ENCODE measurements at places on chromosomes 4 and X. TPM values are rescaled to one million over a fixed set of nuclear protein-coding genes. Genes with fewer than 3 reads are reported as not detected.

- H3K27ac ChIP-seq, result no peak overlapping the region
- no peaks in the 10 kb centered on the region for H3K4me1 ChIP-seq
- H3K27me3 ChIP-seq, result no peaks in the 10 kb centered on the region
- no peak for DNase-seq
- no peaks in the 10 kb centered on the region for H3K36me3 ChIP-seq
Measured at GRCh38 chr4:94305466-94306225, 37.0 kb downstream of the HPGDS start.

DNA sequence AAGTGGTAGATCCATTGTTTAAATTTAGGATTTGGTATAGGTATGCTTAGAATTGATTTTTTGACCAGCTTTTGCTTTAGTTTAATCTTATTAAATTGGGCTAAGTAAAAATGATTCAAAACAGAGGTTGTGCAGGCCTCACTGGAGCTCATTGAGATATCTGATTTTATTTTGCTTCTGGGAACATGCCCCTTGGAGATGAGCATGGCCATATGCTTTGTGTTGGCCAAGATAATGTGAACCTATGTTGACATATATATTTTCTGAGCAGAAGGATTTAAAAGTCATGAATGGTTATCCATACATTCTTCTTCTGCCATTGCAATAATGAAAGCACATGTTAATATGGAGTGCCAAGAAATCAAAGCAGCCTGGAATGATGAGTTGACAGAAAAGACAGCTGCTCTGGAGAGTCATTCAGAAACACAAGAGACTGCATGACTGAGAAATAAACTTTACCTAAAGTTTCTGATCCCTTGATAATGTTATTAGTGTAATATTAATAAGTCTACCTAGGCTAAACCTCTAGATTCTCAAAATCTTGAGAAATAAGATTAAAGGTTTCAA, 489.7 kb upstream of the GNPDA2 start:
- no peaks in the 10 kb centered on the region for H3K4me1 ChIP-seq
- H3K4me3 ChIP-seq, result no peak overlapping the region
- H3K27me3 ChIP-seq, result no peaks in the 10 kb centered on the region

DNA sequence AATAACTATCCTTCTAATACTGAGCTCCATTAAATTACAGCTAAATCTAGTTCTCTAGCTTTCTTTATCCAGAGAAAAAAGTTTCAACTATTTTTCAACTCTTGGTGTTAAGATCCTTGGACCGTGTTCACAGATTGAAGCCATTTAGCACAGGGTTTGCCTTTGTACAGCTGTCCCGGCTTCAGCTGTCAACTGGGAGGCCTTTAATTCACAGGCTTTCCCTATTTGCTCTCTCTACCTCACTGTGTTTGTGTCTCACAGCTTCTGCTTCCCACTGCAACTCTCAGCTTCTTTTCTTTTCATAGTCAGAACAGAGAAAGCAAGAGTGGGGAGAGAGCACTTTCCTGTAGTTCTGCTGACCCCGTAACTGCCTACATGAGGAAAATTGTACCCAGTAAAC, 76.9 kb upstream of the SMAD1 start:
- no peak overlapping the region for H3K27ac ChIP-seq
- DNase-seq, result no peak
- H3K4me1 ChIP-seq, result no peaks in the 10 kb centered on the region
- no peak overlapping the region for H3K4me3 ChIP-seq
- peaks cover 7% of the 10 kb centered on the region for H3K27me3 ChIP-seq
- no peaks in the 10 kb centered on the region for H3K36me3 ChIP-seq

DNA sequence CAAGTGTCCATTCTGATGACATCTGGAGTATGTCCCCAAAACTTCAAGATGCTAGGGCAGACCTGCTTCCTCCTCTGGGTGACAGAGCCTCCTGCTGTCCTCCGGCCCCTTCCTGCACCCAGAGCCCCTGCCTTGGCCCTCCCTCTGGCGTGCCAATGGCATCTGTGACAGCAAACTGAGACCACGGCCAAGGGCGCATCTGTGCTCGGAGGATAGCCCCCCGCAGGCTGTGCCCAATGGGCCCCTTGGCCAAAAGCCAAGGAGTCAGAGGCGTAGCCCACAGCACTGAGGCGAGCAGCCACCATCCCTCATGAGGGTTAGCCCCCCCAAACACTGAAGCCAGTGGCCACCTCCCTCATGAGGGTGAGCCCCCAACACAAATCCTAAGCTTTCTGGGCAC, 7.9 kb downstream of the LRPAP1 start:
- H3K27me3 ChIP-seq, result no peaks in the 10 kb centered on the region
- H3K4me1 ChIP-seq, result peaks cover 9% of the 10 kb centered on the region
- DNase-seq, result no peak
- H3K36me3 ChIP-seq, result peaks cover 6% of the 10 kb centered on the region

- no peaks in the 10 kb centered on the region for H3K36me3 ChIP-seq
- no peak overlapping the region for H3K4me3 ChIP-seq
- no peak for DNase-seq
Measured at GRCh38 chr4:175813204-175813603, 1.1 kb upstream of the GPM6A start.

The MAGEB2 gene
- total RNA-seq, result not detected

The BTK gene
- 0.21 TPM for total RNA-seq

DNA sequence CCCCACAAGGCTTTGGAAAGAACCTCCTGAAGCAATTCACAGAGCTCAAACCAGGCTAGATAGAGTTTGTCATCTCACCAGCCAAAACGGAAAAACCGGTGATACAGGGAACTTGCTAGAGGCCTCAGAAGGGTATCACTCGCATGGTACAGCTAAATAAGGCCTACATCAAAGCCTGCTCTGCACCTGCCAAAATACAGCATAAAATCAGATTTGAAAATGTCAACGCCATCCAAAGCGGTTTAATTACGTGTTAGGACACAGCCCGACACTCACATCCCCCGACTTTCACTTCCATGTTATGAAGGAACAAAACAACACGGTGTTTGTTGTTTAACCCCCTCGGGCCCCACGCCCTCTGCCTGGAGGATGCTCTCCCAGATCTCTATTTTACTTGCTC, 65.0 kb downstream of the MAPK10 start:
- H3K4me3 ChIP-seq, result no peak overlapping the region
- no peaks in the 10 kb centered on the region for H3K36me3 ChIP-seq
- H3K27me3 ChIP-seq, result no peaks in the 10 kb centered on the region
- no peak for DNase-seq

- H3K36me3 ChIP-seq, result peaks cover 70% of the 10 kb centered on the region
- H3K4me3 ChIP-seq, result no peak overlapping the region
- H3K27ac ChIP-seq, result no peak overlapping the region
- no peaks in the 10 kb centered on the region for H3K27me3 ChIP-seq
- H3K4me1 ChIP-seq, result peaks cover 16% of the 10 kb centered on the region
Measured at GRCh38 chr4:106334741-106335470, 18.6 kb downstream of the AIMP1 start.

DNA sequence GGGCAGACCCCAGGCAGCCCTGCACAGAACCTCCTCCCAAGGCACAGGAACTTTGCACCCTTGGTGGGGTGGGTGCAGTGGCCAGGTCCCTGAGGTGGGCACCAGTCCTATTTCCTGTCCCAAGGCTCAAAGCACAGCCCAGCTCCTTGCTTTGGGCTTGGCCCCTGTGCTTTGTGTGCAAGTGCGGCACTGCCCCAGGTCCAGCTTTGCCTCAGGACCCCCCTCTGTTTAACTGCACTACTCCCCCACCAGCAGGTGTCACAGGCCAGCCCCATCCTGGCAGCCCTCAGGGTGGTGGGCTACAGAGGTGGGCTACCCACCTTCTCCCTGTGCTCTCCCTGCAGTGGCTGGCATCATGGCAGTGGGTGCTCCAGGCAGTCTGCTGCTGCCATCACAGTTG, 2469.0 kb downstream of the PCDH7 start:
- H3K4me3 ChIP-seq, result no peak overlapping the region
- no peaks in the 10 kb centered on the region for H3K4me1 ChIP-seq
- H3K27ac ChIP-seq, result no peak overlapping the region
- H3K27me3 ChIP-seq, result no peaks in the 10 kb centered on the region
- H3K36me3 ChIP-seq, result no peaks in the 10 kb centered on the region

GRCh38 chr4:87188048-87188447, 32.4 kb downstream of the KLHL8 start:
- H3K4me1 ChIP-seq, result peaks cover 8% of the 10 kb centered on the region
- H3K27ac ChIP-seq, result no peak overlapping the region
- no peak overlapping the region for H3K4me3 ChIP-seq
- no peaks in the 10 kb centered on the region for H3K27me3 ChIP-seq
- no peak for DNase-seq

The ELK1 gene
- 95.3 TPM for total RNA-seq

The KLB gene
- not detected for total RNA-seq

The ANTXR2 gene
- total RNA-seq, result 14.4 TPM

GRCh38 chrX:122934131-122934530, 249.9 kb upstream of the GRIA3 start:
- no peak for DNase-seq
- H3K4me3 ChIP-seq, result no peak overlapping the region
- H3K4me1 ChIP-seq, result no peaks in the 10 kb centered on the region
- no peak overlapping the region for H3K27ac ChIP-seq
- H3K27me3 ChIP-seq, result no peaks in the 10 kb centered on the region

- H3K4me1 ChIP-seq, result no peaks in the 10 kb centered on the region
- H3K27me3 ChIP-seq, result peaks cover 1% of the 10 kb centered on the region
- H3K4me3 ChIP-seq, result no peak overlapping the region
Measured at GRCh38 chr4:8829584-8829983, 42.1 kb downstream of the HMX1 start.

- no peaks in the 10 kb centered on the region for H3K4me1 ChIP-seq
- H3K36me3 ChIP-seq, result no peaks in the 10 kb centered on the region
- H3K27me3 ChIP-seq, result no peaks in the 10 kb centered on the region
- DNase-seq, result no peak
Measured at GRCh38 chrX:131405497-131405896, 116.4 kb upstream of the IGSF1 start.

The PNMA6F gene
- total RNA-seq, result not detected

GRCh38 chr4:4995908-4996265, 23.4 kb downstream of the CYTL1 start:
- no peak for DNase-seq
- peaks cover 10% of the 10 kb centered on the region for H3K27me3 ChIP-seq
- H3K4me3 ChIP-seq, result no peak overlapping the region

- H3K36me3 ChIP-seq, result no peaks in the 10 kb centered on the region
- H3K4me3 ChIP-seq, result no peak overlapping the region
- no peaks in the 10 kb centered on the region for H3K4me1 ChIP-seq
- DNase-seq, result no peak
- H3K27me3 ChIP-seq, result no peaks in the 10 kb centered on the region
Measured at GRCh38 chrX:118022753-118023152, 93.9 kb downstream of the KLHL13 start.

All from activated CD4-positive, alpha-beta memory T cell treated with anti-CD3 and anti-CD28 coated beads for 36 hours (primary cell).